Thymus (tissue), 14 donors: ENCODE measurements at places on chromosomes 7 and 10.
A peak's percentile ranks its signal among the peaks of the same experiment; 100 is the strongest.

DNA sequence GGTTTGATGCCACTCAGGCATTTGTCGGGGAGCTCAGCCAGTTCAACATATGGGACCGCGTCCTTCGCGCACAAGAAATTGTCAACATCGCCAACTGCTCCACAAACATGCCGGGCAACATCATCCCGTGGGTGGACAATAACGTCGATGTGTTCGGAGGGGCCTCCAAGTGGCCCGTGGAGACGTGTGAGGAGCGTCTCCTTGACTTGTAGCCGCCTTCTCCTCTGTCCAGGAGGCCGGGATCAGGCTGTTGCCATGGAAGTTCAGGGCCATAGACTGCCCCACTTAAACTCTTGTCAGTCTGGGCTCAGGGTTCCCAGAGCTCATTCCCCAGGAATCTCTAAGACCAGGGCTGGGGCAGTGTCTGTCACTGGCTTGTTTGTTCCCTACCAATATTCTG is 11.3 kb downstream of the NPTX2 start:
- H3K4me3 ChIP-seq, result no peak overlapping the region
- DNase-seq, result no peak
- no peak overlapping the region for H3K27ac ChIP-seq
- peaks cover 2% of the 10 kb centered on the region for H3K27me3 ChIP-seq

- H3K27ac ChIP-seq, result no peak overlapping the region
- no peak for DNase-seq
- no peak overlapping the region for H3K4me3 ChIP-seq
- H3K4me1 ChIP-seq, result no peaks in the 10 kb centered on the region
These were observed 685.3 kb upstream of the GALNT17 start for GRCh38 chr7:70446448-70447143.

DNA sequence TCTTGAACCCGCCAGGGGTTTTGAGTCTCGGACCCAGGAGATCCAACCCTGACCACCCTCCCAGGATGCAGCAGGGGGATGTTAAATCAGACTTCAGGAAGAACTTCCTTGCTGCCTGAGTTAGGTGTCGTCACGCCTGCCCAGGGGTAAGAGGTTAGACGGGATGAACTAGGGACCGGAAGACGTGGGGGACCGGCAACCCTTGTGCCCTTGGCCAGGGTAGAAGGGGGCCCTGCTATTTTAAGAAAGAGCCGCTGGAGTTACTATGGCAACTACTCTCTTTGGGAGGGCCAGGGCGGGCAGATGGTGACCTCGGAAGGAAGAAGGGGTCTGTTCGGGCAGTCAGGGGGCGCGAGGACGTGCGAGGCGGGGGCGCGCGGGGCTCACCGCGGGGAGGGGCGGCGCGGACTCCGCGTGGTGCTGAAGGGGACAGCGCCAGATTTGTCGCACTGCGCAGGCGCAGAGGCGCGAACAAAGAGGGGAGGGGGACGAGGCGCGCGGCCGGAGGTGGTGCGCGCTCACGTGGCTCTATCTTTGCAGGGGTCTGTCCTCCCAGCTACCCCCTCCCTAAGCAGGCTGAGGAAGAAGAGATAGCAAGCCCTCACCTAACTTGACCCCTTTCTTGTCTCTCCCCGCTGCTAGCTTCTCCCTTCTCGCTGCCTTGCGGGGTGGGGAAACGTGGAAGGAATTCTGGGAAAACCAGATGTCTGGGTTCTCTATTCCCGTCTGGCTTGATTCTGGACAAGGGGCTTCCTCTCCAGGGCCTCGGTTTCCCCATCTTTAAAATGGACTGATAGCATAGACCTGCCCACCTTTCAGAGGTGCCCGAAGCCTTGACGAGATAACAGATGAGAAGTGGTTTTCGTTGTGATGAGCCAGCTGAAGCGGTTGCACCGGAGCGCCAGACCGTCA is 940 bp upstream of the PSD start:
- H3K36me3 ChIP-seq, result peaks cover 12% of the 10 kb centered on the region
- peak; percentile 34 for DNase-seq
- H3K27ac ChIP-seq, result no peak overlapping the region
- peaks cover 28% of the 10 kb centered on the region for H3K27me3 ChIP-seq
- peak overlapping the region; percentile 63 for H3K4me3 ChIP-seq
- peaks cover 39% of the 10 kb centered on the region for H3K4me1 ChIP-seq

DNA sequence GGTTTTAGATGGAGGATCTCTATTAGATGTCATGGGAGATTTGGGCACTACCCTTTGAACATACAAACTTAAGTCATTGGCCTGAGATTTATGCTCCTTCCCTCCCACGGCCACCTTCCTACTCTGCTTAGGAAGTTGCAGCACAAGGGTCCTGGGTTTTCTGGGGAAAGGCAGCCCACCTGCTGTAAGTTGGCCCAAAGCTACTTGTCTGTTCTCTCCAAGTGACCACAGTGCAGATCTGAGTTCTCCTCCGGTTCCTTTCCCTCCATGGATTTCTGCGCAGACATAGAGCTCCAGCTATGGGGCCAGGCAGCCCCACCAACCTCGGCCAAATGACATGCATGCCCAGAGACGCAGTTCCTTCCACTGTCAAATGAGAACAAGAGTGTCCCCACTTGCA is 12.8 kb upstream of the C10orf53 start:
- no peak for DNase-seq
- H3K4me3 ChIP-seq, result no peak overlapping the region
- no peak overlapping the region for H3K27ac ChIP-seq
- no peaks in the 10 kb centered on the region for H3K36me3 ChIP-seq
- H3K4me1 ChIP-seq, result no peaks in the 10 kb centered on the region

DNA sequence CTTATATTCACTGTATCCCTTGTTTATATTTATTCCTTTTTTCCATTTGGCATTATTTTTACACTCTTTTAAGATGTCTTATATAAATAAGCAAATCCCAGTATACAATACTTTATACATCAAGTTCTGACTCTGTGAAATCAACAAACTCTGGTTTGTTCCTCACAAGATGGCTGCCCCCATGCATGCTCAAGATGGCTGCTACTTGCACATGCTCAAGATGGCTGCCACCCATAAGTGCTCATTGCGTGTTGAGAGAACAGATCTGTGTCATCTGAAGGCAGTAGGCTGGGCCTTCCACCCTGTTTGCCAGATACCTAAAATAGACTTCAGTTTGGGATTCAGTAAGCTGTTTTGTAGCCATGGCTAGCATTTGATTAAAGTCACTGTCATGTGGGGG is 666.2 kb downstream of the TYW1 start:
- no peaks in the 10 kb centered on the region for H3K27me3 ChIP-seq
- H3K27ac ChIP-seq, result no peak overlapping the region
- H3K4me3 ChIP-seq, result no peak overlapping the region
- H3K4me1 ChIP-seq, result no peaks in the 10 kb centered on the region

DNA sequence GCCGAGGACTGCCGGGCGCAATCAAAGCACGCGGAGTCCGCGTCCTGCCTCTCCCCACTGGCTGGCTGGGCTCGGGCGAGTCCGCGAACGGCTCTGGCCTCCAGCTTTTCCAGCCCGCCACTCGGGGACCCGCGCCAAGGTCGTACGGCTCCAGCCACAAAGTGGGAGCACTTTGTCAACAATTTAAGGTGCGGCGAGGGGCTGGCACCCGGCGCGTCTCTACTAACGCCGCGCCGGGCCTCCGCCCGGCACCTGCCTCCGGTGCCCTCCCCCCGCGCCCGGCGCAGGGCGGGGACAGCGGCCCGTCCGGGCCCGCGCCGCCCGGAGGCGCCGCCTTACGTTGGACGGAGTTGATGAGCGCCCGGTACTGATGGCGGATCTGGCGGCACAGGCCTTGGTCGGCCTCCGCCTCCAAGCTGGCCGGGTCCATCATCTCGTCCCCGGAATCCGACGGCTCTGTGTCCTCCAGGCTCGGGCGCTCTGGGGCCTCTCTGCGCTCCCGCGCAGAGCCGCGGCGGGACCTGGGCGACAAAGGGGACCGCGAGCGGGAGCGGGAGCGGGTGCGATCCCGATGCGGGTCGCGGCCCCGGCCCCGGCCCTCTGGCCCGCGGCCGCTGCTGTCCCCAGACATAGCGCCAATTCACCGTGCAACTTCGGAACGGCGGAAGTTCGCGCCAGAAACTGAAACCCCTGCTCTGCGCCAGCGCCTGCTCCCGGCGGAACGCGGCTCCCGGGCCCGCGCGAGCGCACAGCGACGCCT is at the start of gene NSMCE4A:
TSS of gene NSMCE4A (minus strand) at position 683 of the 760 bp plus-strand sequence. CDS start at position 631, 52 bp downstream.
- peaks cover 9% of the 10 kb centered on the region for H3K4me1 ChIP-seq
- H3K4me3 ChIP-seq, result peak within 1 kb of the TSS; percentile 79
- no peaks in the 10 kb centered on the region for H3K27me3 ChIP-seq
- peak; percentile 61 for DNase-seq
- peaks cover 16% of the 10 kb centered on the region for H3K36me3 ChIP-seq

- H3K27me3 ChIP-seq, result no peaks in the 10 kb centered on the region
- no peak for DNase-seq
- peaks cover 50% of the 10 kb centered on the region for H3K36me3 ChIP-seq
- no peak overlapping the region for H3K4me3 ChIP-seq
- no peak overlapping the region for H3K27ac ChIP-seq
These were observed 201.2 kb downstream of the TCF7L2 start for GRCh38 chr10:113151190-113151666.

DNA sequence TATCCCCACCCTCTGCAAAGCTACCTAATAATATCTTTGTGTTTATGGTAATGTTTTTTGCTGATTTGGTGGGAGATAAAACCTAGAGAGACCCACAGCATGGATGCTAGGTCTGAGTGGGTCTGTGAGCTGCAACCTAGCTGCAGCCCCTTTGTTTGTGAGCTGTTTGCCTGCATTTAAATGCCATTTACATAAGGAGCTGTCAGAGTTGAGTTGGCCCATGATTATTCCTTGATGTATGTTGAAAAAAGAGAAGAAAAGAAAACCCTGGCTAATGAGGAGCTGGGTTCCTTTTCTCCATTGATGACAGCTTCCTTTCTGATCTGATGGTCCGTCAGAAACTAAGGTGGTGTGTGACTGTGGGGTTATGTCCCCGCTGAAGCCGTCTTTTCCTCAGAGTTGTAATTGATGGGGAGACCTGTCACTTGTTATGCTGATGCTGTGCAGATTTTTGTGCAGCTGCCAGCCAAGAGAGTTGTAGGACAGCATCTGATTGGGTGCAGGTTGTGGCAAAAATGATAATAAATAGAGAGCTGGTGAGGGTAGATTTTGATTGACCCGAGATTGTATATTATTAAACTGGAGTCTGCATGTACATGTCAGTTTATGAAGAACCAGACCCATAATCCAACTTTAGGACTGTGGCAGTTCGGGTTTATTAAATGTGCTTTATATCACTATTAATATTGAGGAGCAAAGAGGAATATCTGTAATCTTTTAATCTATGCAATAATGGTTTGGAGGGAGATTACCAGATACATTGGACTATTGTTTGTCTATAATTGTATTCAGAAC is 219.8 kb downstream of the AUTS2 start:
- H3K4me1 ChIP-seq, result peaks cover 3% of the 10 kb centered on the region
- no peaks in the 10 kb centered on the region for H3K36me3 ChIP-seq
- no peak overlapping the region for H3K27ac ChIP-seq
- DNase-seq, result no peak

GRCh38 chr10:14409247-14409646 is 78.5 kb upstream of the FRMD4A start:
- no peak overlapping the region for H3K4me3 ChIP-seq
- no peaks in the 10 kb centered on the region for H3K4me1 ChIP-seq
- H3K27me3 ChIP-seq, result no peaks in the 10 kb centered on the region

DNA sequence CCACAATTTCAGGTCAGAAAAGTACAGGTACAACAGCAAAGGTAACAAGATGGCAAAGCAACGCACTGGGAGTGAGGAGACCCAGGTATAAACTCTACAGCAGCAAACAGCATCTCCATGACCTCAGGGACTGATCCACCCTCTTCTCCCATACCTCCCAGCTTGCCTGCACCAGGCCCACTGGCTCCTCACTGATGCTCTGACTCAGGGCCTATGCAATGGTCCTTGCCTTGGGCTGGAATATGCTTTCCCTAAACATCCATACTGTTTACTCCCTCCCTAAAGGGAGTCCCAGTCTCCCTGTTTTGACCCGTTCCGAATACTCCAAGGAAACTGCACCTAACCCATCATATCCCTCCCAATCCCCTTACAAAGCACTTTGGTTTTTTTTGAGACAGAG is 60.4 kb downstream of the UPF2 start:
- no peaks in the 10 kb centered on the region for H3K27me3 ChIP-seq
- no peak overlapping the region for H3K4me3 ChIP-seq

DNA sequence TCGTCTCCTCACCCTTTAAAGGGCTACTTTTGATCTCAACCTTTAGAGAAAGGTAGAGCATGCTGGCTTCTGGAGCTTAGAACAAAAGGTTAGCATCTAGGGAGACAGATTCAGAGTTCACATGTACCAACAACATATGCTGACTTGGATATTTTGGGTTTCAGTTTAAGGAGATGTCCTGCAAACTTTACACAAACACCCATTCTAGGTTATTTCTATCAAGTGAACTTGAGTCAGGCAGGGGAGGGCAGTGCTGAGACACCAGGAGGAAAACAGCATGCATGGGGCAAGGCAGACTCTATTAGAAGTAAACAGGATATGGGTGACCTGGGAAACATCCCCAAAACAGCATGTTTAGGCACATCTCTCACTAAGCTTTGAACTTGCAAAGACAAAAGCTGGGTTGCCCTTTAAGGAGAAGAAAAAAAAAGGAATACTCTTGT is 43.8 kb downstream of the ARL4A start:
- no peaks in the 10 kb centered on the region for H3K4me1 ChIP-seq
- H3K4me3 ChIP-seq, result no peak overlapping the region
- DNase-seq, result no peak
- H3K27me3 ChIP-seq, result no peaks in the 10 kb centered on the region
- no peak overlapping the region for H3K27ac ChIP-seq
